Liver (tissue), 10 donors: ENCODE measurements at places on chromosomes 5 and 9.

- DNase-seq = no peak
Observed at GRCh38 chr5:1011226-1011631, 2.6 kb downstream of the NKD2 start.

- DNase-seq = no peak
Observed at GRCh38 chr5:168251259-168251658, 40.2 kb upstream of the WWC1 start.

GRCh38 chr5:148401604-148402003, 17.8 kb downstream of the FBXO38 start:
- no peak for DNase-seq

GRCh38 chr5:42057254-42057690, 132.2 kb downstream of the FBXO4 start:
- DNase-seq = peak; percentile 40

DNA sequence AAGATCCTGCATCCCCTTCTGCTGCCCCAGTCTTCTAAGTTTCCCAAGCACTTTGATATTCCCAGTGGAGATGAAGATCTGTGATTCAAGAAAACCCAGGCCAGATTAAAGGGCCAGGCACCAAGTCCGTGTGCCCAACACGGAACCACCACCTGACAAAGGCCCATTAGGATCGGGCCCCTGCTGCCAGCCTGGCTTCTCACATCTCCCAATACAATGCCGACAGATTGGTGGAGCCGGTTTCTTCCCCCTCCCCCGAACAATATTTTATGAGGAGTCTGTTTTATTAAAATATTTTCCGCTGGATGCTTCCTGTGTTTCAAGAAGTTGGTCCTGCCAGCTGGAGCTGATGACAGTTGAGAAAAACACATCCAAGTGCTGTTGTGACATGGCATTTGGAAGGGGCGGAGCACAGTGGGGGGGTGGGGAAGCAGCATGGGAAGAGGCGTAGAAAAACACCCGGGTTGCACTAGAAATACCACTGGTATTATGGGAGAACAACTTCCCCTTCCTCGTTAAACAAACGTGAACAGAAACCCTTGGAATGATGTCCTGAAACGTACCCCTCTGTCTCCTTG, 45.0 kb downstream of the CRB2 start:
- DNase-seq = no peak

GRCh38 chr5:14184082-14184481, 40.9 kb downstream of the TRIO start:
- no peak for DNase-seq

GRCh38 chr5:131536211-131536826, 98.7 kb downstream of the RAPGEF6 start:
- DNase-seq = no peak

- DNase-seq = no peak
Observed at GRCh38 chr5:96706433-96707111, 44.4 kb downstream of the CAST start.

- DNase-seq = no peak
Observed at GRCh38 chr9:5072871-5073270, 87.8 kb downstream of the JAK2 start.

DNA sequence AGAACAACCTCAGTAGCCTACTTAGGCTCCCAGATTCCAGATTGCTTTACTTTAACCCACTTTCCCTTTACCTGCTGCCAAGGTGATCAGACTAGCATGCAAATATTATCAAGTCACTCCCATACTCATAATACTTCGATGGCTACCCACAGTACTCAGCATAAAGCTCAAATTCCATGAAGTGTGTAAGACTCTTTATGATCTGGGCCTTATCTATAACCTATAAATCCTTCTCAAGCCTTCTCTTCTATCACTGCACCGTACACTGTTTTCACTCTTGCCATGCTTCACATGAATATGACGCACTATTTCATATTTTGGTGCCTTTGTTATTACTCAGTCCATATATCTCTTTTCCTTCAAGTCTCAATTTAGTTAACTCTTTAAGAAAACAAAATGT, 135.2 kb upstream of the TARS1 start:
- DNase-seq = no peak

GRCh38 chr9:127917603-127918002, 762 bp upstream of the ST6GALNAC4 start:
- DNase-seq = no peak

GRCh38 chr9:134271338-134272301, 54.6 kb upstream of the RXRA start:
- no peak for DNase-seq

- DNase-seq = peak; percentile 92
Observed at GRCh38 chr9:136439481-136440408, at the start of gene INPP5E. INPP5E (minus strand) TSS chr9:136439845; CDS start chr9:136439419, 426 bp downstream.

GRCh38 chr5:143843461-143843860, 31.5 kb downstream of the HMHB1 start:
- DNase-seq = no peak

- no peak for DNase-seq
Observed at GRCh38 chr5:150082889-150083288, 3.5 kb downstream of the CSF1R start.

DNA sequence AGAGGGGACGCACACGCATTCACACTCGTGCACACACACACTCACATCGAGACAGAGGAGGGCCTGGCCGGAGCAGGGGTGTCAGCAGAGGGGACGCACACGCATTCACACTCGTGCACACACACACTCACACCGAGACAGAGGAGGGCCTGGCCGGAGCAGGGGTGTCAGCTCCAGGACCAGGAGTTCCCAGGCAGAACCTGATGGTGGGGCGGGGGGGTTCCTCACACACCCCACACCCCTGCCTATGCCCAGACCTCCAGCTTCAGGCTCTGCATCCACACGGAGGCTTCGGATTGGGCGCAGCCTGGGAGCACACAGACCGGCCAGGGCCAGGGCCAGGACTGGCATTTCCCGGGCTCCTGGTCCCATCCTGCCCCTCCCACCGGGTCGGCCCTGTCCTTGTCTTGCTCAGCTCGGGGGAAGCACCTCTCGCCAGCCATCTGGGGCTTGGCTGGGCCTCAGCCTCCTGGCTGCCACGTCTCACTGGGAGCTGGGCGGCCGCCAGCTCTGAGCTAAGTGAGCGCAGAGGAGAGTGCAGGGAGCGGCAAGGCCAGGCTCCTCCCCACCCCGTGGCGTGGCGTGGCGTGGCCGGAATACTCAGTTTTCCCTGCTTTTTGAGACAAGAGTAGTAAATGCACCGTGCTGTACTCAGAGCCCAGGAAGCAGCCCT, 31.3 kb downstream of the ADAMTS2 start:
- no peak for DNase-seq

DNA sequence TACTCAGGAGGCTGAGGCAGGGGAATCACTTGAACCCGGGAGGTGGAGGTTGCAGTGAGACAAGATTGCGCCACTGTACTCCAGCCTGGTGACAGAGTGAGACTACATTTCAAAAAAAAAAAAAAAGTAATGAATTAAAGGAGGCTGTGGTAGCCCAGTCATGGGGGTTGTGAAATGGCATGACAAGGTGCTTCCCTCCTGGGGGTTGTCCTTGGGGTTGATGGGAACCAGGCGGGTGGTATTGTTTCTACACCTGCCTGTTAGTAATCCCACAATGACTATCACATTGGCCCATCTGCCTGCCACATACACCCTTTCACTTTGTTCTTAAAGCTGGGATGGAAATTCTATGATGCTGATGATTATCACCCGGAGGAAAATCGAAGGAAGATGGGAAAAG, 5.6 kb downstream of the IDNK start:
- DNase-seq = no peak

- DNase-seq = no peak
Observed at GRCh38 chr5:149297340-149298025, 25.8 kb downstream of the AFAP1L1 start.

DNA sequence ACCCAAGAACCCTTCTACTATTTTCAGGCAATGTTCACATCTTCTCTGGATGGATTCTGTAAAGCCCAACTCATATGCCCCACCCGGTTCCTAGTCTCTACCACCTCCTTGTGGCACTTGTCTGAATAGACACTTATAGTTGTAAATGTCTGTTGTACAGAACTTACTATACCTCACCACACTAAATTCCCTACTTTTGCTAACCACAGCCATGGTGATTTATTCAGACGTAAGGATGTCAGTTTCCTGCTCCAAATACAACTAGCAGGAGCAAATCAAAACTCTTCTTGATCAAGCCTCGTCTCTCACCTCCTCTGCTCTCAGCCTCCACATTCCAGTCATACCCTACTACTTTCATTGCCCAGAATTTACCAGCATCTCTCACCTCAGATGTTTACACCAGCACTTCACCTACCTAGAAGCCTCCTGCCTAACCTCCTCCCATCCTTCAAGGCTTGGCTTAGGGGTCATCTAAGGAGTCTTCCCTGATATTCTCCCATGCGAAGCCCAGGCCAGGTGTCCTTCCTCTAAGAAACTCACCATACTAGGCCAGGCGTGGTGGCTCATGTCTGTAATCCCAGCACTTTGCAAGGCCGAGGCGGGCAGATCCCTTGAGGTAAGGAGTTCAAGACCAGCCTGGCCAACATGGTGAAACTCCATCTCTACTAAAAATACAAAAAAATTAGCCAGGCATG, 75.5 kb downstream of the MAPKAP1 start:
- no peak for DNase-seq

DNA sequence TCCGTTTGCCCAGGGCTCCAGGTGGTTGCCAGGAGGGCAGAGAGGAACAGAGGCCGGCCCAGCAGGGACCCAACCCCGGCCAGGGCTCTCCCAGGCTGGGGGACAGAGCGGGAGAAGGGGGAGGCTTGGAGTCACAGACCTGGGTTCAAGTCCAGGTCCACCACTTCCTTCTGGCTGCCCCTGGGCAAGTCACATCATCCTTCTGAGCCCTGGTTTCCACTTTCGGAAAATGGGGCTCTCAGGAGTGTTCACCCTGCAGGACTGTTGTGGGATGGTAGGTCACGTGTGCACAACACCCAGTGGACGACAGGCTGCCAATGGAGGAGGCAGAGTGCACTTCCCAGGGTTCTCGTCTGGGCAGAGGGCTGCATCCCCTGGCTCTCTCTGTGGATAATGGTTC, 245.4 kb downstream of the PBX3 start:
- no peak for DNase-seq

GRCh38 chr5:169762338-169763095, 125.4 kb downstream of the DOCK2 start:
- DNase-seq = no peak

DNA sequence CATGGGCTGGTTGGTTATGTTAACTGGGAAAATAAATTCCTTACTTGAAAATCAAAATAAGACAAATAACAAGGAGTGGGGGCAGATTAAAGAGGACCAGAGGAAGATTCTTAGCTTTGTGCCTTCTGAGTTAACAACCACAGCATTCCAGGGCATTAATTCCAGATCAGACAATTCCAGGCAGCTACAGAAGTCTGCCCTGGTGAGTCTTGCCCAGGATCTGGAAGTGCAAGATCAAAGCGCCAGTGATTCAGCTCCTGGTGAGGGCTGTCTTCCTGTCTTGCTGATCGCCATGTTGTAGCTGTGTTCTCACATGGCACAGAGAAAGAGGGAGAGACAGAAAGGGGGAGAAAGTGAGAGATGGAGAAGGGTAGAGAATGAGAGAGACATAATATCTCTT, 65.6 kb downstream of the ANXA2R start:
- DNase-seq = no peak

GRCh38 chr9:114307899-114308267, 15.0 kb upstream of the ORM1 start:
- no peak for DNase-seq
